ENCODE measurements at places on chromosomes 16 and 17. TPM values are rescaled to one million over a fixed set of nuclear protein-coding genes. Genes with fewer than 3 reads are reported as not detected.

PYY gene
- 1.1 TPM for total RNA-seq

SMARCD2 gene
- total RNA-seq, result 63.8 TPM

DNA sequence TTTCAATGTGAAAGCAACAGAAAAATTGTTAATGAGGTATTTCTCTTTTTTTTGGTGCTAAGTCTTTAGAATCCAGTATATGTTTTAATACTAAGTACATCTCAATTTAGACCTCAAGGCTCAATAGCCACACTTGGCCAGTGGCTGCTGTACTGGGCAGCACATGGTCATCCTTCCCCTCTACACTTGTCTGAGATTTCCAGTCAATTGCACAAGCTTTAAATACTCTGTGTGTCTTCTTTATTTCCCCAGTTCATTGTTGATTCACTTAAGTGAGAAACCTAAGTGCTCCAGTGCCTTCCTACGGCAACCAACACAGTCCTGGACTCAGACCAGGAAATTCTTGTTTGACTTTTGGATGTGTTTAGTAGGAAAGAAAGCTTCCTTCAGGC lies 62.2 kb downstream of the TNRC6C start:
- H3K4me3 ChIP-seq, result no peak overlapping the region
- peaks cover 1% of the 10 kb centered on the region for H3K4me1 ChIP-seq
- no peak for DNase-seq
- no peak overlapping the region for H3K27ac ChIP-seq
- peaks cover 3% of the 10 kb centered on the region for H3K36me3 ChIP-seq

GRCh38 chr16:73390936-73391335 lies 343.0 kb upstream of the ZFHX3 start:
- peaks cover 33% of the 10 kb centered on the region for H3K27me3 ChIP-seq
- no peaks in the 10 kb centered on the region for H3K4me1 ChIP-seq
- DNase-seq, result no peak

DNA sequence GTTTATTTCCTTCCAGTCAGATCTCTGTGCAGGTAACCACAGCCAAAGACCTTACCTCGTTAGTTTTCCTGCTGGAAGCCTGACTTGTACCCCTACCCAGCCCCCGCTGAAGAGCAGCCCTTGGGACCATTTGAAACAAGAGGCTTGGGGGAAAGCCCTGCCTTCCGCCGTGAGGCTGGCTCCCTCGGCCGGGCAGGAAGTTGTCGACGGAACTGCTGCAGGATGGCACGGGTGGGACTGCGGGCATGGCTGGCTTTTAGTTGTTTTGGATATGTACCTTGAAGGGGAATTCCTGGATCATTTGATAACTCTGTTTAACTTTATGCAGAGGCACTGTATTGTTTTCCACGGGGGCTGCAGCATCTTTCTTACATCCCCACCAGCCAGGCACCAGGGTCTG lies 49.0 kb upstream of the ENDOV start:
- H3K27me3 ChIP-seq, result no peaks in the 10 kb centered on the region
- H3K36me3 ChIP-seq, result peaks cover 25% of the 10 kb centered on the region
- DNase-seq, result no peak
- no peaks in the 10 kb centered on the region for H3K4me1 ChIP-seq
- no peak overlapping the region for H3K27ac ChIP-seq

DNA sequence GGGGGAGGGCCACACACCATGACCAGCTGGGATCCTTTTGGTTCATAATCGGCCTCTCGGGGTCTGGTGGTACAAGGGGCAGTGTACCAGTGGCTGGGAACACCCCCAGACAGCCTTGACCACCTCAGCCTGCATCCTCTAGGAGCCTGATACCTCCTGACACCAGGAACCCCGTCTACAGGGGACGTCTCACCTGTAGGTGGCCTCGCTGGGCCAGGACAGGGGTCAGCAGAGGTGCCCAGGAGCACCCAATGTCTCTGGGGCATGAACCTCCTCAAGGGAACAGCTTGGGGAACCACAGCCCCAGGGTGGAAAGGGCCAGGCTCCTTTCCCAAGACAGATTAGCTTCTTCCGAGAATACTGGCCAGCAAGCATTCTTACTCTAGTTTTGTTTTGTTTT lies 2.5 kb upstream of the METRNL start:
- H3K27ac ChIP-seq, result no peak overlapping the region
- H3K4me3 ChIP-seq, result peak overlapping the region; percentile 12
- peaks cover 10% of the 10 kb centered on the region for H3K4me1 ChIP-seq
- peaks cover 29% of the 10 kb centered on the region for H3K27me3 ChIP-seq
- no peak for DNase-seq
